ENCODE measurements at places on chromosomes 4 and X.

- DNase-seq = no peak
Observed at GRCh38 chr4:110625576-110626257, 2.8 kb upstream of the PITX2 start.

GRCh38 chr4:106530821-106531220 is 162.2 kb upstream of the GIMD1 start:
- DNase-seq = no peak

- DNase-seq = no peak
Observed at GRCh38 chrX:10166731-10167151, 10.0 kb downstream of the CLCN4 start.

GRCh38 chr4:3481113-3481531 is 18.0 kb downstream of the DOK7 start:
- peak; percentile 38 for DNase-seq

DNA sequence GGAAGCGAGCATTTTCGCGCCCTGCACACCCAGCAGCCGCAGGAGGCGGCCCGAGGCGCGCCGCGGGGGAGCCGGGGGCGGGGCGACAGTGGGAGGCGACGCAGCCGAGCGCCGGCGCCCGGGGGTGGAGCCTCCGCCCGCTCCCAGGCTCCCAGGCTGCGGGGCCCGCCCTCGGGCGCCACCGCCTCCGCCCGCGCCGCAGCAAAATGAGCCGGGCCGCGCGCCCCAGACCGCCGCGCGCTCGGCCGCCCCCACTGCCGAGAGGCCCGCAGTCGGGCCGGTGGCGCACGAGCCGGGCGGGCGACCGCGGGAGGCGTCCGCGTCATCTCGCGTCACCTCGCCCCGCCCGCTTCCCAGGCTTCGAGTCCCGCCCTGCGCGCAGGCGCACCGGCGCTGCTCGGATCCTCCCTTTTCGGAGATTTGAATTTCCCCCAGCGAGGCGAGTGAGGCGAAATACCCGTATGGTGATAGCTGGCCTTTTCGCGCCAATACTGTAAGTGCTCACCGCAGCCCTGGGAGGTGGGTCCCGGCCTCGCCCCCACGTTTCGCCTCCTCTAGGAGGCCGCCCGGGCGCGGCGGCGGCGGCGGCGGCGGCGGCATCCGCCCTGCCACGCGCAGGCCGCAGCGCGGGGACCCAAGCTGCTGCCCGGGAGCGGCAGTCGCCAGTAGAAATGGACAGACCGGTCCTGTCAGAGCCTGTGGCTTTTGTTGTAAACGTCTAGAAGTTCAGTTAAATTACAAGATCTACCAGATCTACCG is at the start of gene TMEM187:
TMEM187 (plus strand) TSS at position 387 of the 759 bp plus-strand sequence. CDS start 9,309 bp downstream, outside the sequence.
- DNase-seq = peak; percentile 94

GRCh38 chr4:12126474-12126873 is 697.8 kb upstream of the HS3ST1 start:
- DNase-seq = no peak

All from NCI-H345 (cell line).